ENCODE measurements at places on chromosomes 16 and 17. TPM values are rescaled to one million over a fixed set of nuclear protein-coding genes. Genes with fewer than 3 reads are reported as not detected.

DNA sequence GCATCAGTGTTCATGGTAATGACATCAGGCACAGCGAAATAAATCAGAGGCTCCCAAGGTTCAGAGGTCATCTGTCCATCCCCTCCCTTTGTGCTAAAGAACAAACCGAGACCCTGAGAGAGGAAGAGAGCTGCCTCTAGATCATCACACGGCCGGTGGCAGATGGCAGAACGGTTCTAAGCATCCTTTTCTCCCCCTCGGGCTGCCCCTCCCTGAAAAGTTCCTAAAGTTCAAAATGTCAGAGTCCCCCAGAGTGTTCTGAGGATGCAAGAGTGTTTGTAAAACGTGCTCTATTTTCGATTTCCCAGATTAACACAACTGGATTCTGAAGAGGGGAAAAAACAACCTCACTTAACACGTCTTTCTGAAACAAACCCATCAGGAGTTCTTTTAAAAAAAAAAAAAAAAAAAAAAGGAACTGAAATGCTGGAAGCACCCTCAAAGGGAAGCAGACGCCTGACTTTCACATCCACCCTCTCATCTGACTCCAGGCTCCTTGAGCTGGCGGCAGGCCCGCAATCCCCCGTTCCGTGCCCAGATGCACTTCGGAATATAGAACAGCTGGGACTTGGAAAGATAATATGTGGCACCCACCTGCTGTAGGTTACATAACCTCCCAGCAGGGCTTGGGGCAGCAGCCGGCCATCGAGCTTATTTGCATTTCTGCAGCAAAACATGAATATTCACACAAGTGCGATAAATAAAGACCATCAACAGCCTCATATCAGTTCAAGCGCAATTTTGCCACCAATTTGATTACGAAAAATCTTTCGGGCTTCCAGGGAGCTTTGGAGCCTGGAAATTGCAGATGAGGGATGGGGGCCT is 115.5 kb upstream of the SMURF2 start:
- DNase-seq, result peak; percentile 73

DNA sequence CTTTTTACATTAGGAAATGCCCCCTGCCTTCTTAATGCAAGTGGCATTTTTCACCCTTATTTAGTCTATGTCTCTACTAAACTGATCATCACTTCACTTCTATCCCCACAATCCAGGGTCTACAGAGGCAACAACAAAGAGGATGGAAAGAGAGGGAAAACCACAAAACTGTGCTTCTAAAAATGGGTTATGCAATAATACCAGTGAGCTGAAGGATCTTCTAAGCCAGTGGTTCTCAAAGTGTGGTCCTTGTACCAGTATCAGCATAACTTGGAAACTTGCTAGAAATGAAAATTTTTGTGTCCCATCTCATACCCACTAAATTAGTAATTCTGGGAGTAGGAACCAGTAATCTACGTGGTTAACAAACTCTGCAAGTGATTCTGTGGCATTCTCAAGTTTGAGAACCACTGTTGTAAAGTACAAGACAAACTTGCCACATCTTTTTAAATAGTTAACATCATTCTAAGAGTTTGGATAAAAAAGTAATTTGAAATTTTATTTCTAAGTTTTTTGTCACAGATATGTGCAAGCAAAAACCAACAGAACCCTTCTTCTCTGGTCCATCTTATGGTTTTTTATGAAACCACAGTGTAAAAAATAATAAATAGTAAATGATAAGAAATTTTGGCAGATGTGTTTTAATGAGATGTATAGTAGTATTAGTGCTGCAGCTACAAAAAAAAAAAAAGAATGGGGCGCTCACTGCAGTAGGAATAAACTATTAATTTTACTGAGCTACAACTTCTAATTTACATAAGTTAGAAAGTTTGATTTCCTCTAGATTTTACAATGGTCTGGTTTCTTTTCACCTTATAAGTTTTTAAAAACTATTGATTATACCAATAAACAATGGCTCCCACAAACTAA is 16.2 kb downstream of the CDC27 start:
- DNase-seq, result no peak

- no peak for DNase-seq
Observed at GRCh38 chr17:4676791-4677190, 27.1 kb downstream of the PELP1 start.

GRCh38 chr16:50371936-50372595 is 3.3 kb upstream of the BRD7 start:
- peak; percentile 38 for DNase-seq

ICAM2 gene
- 26.4 TPM for polyA plus RNA-seq

TTYH2 gene
- 56.5 TPM for polyA plus RNA-seq

TBC1D3E gene
- 4.4 TPM for polyA plus RNA-seq

PRSS21 gene
- not detected for polyA plus RNA-seq

DHX58 gene
- 6.3 TPM for polyA plus RNA-seq

PRRT2 gene
- 17.7 TPM for polyA plus RNA-seq
